ENCODE measurements at places on chromosomes 1 and 21. TPM values are rescaled to one million over a fixed set of nuclear protein-coding genes. Genes with fewer than 3 reads are reported as not detected.

The IL23R gene
- not detected for total RNA-seq

The TMEM59 gene
- total RNA-seq, result 321 TPM

GRCh38 chr1:64019818-64020217 lies 183.6 kb upstream of the UBE2U start:
- ATAC-seq, result peak; percentile 74

DNA sequence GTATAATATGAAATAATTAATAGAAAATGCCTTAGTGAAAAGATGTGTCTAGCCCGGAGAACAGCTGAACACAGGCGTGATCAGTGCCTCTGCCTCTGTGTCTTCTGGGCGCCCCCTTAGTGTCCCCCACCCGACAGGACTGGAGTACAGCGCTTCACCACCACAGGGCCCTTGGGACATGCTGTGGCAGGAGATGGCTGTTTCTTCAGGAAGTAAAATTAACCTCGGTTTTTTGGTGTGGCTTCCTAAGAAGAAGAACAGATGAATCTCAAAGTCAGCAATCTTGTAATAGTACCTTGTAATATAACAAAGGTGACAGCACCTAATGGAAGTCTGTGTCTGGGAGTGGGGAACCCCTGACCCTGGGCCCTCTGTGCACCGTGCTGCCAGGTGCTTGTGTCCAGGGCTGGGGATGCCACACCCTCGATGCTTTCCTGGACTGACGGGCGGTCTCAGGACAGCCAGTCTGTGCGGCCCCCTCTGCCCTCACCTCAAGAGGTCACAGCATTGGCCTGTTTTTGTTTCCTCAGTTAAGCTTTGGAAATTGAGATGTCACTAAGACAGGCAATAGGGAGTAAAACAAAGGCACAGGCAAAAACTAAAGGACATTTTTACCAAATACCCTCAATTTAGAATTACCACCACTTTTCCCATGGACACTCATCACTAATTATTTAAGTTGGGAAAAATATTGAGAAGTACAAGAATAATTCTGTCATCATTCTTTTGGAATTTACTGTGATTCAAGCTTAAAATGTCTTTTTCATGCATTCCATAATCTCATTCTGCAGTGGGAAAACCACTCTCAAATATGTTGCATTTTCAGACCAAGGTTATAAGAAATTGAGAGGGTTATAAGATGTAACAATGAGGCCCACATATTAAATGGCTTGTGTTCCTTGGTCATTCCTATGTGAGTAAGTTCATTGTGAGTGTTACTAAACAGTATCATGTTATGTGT lies 79.3 kb downstream of the ADARB1 start:
- ATAC-seq, result no peak

DNA sequence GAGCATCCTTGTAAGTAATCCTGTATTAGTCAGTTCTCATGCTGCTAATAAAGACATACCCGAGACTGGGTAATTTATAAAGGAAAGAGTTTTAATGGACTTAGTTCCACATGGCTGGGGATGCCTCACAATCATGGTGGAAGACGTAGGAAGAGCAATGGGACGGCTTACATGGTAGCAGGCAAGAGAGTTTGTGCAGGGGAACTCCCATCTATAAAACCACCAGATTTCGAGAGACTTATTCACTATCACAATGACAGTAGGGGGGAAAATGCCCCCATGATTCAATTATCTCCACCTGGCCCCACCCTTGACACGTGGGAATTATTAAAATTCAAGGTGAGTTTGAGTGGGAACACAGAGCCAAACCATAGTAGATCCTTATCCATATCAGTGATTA lies 124.7 kb downstream of the HIVEP3 start:
- ATAC-seq, result no peak

GRCh38 chr21:44952929-44953627 lies 13.2 kb downstream of the SLX9 start:
- ATAC-seq, result no peak

DNA sequence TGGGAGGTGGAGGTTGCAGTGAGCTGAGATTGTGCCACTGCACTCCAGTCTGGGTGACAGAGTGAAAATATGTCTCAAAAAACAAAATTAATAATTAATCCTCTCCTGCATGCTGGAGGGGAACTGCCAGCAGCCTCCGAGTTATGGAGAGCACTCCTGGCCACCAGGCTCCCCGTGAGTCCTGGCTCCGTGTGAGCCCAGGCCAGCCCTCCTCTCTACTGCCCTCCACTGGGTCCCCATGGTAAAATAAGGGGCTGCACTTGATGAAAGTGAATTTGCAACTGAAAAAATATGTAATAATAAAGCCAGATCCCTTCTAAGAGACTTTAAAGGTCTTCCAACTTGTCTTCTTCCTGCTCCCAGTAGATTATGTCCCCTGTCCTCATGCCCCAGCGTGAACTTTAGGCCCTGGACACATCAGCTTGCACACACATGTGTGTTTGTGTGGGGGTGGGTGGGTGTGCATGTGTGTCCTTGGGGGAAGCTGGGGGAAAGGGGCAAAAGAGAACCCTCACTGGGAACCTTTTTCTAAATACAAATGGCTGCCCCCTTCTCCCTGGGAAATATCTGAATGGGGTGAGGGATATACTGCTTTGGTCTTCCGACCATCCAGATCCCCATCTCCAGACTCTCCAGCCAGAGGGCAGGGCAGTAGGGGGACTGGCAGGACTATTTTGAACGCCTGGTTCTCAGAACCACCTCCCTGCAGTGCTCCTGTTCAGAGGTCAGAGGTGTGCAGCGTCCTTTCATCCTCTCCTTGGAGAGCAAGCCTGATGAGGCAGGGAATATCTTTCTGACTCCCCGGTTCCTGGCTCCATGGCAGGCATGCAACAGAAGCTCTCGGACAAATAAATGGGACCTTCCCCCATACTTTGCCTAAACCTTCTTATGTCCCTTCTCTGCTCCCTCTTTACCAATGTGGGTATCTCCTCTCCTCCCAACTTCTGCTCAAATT lies 26.2 kb downstream of the NEK2 start:
- peak; percentile 84 for ATAC-seq

- no peak for ATAC-seq
Observed at GRCh38 chr1:158122833-158123388, 57.8 kb upstream of the CD1D start.
